ENCODE measurements at places on chromosomes 2 and 18. TPM values are rescaled to one million over a fixed set of nuclear protein-coding genes. Genes with fewer than 3 reads are reported as not detected.

Gene SCN2A
- polyA plus RNA-seq, result 0.19 TPM

GRCh38 chr2:74457549-74458131 lies 598 bp upstream of the WBP1 start:
- peak overlapping the region; percentile 60 for H3K4me3 ChIP-seq
- H3K36me3 ChIP-seq, result peaks cover 5% of the 10 kb centered on the region
- DNase-seq, result peak; percentile 66

- H3K4me1 ChIP-seq, result no peaks in the 10 kb centered on the region
- no peak overlapping the region for H3K27ac ChIP-seq
- H3K27me3 ChIP-seq, result no peaks in the 10 kb centered on the region
- H3K36me3 ChIP-seq, result no peaks in the 10 kb centered on the region
- DNase-seq, result no peak
Observed at GRCh38 chr2:113962692-113963480, 73.0 kb downstream of the ACTR3 start.

Gene TIA1
- polyA plus RNA-seq, result 47.3 TPM

Gene ABCB11
- 0.02 TPM for polyA plus RNA-seq

DNA sequence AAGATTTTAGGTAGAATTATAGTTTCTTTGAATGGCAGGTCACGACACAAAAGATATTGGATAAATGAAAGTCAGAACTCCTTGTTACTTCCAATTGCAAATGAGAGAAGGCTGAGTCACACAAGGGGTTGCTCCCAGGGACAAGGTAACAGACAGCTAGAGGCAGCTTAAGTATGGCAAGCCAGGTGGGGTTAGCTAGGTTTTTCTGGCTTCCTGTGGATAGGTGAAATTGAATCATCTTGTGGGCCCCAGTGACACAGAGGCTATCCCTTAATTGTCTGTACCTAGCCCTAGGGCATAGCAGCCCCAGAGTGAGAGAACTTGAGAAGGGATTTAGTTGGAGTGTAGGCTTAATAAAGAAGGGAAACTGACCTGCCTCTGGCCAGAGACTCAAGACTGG lies 407.7 kb upstream of the SLC8A1 start:
- H3K4me1 ChIP-seq, result no peaks in the 10 kb centered on the region
- no peak overlapping the region for H3K27ac ChIP-seq
- DNase-seq, result no peak
- no peaks in the 10 kb centered on the region for H3K27me3 ChIP-seq
- H3K36me3 ChIP-seq, result no peaks in the 10 kb centered on the region

Gene POTEI
- 0.26 TPM for polyA plus RNA-seq

GRCh38 chr2:16303273-16303577 lies 362.4 kb downstream of the CYRIA start:
- no peaks in the 10 kb centered on the region for H3K36me3 ChIP-seq
- DNase-seq, result no peak
- no peak overlapping the region for H3K27ac ChIP-seq
- H3K4me1 ChIP-seq, result no peaks in the 10 kb centered on the region
- H3K4me3 ChIP-seq, result no peak overlapping the region

GRCh38 chr18:64271246-64271645 lies 122.4 kb upstream of the LINC00305 start:
- H3K4me1 ChIP-seq, result no peaks in the 10 kb centered on the region
- H3K4me3 ChIP-seq, result no peak overlapping the region
- H3K36me3 ChIP-seq, result no peaks in the 10 kb centered on the region

DNA sequence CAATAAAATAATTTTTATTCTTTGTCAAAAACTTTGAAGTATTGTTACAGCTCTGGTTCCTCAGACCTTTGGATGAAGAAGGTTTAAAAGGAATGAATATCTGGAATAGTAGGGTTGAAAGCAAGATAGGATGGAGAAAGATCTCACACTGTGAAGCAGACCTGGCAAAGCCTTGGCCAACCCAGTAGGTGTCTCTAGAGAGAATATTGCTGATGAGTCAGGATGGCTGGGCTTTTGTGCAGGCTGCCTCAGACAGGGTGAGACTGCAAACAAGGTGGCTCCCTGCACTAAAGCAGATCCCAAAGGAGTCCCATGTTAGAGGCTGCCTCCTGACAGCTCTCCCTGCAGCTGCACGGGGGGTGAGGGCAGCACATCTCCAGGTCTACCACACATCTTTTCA lies 226.0 kb upstream of the ITGA4 start:
- no peaks in the 10 kb centered on the region for H3K4me1 ChIP-seq
- no peak for DNase-seq
- no peaks in the 10 kb centered on the region for H3K27me3 ChIP-seq
- H3K27ac ChIP-seq, result no peak overlapping the region

DNA sequence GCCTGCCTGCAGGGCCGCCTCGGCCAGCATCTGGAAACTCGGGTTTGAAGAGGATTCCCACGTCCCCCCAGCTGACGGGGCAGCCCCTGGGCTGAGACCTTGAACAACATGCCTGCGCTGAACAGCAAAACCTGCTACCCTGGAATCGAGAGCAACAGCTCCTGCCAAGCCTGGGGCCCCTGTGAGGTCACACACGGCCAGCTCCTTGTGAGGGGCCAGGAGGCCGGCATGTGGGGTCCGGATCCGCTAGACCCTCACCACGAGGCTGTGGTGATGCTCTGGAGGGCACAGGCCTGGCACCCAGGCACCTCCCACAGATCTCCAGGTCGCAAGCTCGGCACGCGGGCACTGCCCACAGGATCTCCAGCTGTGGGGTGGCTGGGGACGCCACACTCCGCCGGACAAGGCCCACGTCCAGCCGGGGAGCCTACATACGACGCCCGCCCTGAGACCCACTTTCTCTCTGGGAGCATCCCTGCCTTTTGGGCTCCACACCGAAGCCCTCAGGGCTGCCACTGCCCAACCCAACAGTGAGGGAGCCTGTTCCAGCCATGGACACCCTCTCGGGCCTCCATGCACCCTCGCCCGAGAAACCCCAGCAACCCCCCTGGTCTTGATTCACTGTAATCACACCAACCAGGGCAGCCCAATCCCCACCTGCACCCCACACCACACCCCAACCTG lies 34.1 kb downstream of the SLC66A2 start:
- no peak overlapping the region for H3K27ac ChIP-seq
- no peaks in the 10 kb centered on the region for H3K4me1 ChIP-seq
- no peak for DNase-seq
- H3K36me3 ChIP-seq, result peaks cover 3% of the 10 kb centered on the region
- no peak overlapping the region for H3K4me3 ChIP-seq

Measured in pancreas (tissue), 10 donors.